ENCODE measurements at places on chromosomes 2 and 18.

- no peak for DNase-seq
Measured at GRCh38 chr18:7669361-7669760, 102.2 kb downstream of the PTPRM start.

DNA sequence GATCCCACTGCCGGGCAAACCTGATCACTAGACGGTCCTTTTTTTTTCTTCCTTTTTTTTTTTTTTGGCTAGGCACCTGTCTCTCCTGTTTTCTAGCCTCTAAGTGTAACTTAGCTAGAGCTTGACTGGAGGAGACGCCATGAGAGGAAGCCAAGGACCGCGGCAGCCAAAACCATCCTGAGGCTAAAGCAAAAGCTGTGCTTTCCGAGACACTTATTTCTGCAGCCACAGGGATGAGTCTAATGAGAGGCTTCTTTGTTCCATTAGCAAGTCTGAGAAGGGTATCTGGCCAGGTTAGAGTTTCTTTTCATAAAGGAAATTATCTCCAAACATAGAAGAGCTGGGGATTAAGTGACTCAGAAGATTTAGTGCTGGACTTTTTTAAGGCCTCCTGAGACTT, 7.3 kb upstream of the CXCR4 start:
- DNase-seq = no peak

DNA sequence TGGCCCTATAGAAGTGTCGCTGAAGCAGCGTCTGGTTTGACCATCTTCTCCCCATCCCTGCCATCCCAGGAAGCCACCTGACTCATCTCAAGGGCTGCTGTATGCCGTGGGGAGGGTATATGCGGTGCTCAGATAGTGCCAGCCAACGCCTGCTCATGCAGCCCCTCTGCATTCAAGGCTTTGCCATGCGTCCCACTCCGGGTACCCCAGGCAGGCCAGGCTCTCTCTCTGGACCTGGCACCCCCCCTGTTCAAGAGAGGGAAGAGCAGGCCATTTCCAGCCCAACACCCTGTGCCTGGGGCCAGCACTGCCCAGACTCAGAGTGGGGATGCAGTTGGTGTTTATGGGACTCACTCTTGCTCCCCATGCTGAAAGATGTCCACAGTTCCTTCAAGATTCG, 130.0 kb downstream of the GLI2 start:
- no peak for DNase-seq

DNA sequence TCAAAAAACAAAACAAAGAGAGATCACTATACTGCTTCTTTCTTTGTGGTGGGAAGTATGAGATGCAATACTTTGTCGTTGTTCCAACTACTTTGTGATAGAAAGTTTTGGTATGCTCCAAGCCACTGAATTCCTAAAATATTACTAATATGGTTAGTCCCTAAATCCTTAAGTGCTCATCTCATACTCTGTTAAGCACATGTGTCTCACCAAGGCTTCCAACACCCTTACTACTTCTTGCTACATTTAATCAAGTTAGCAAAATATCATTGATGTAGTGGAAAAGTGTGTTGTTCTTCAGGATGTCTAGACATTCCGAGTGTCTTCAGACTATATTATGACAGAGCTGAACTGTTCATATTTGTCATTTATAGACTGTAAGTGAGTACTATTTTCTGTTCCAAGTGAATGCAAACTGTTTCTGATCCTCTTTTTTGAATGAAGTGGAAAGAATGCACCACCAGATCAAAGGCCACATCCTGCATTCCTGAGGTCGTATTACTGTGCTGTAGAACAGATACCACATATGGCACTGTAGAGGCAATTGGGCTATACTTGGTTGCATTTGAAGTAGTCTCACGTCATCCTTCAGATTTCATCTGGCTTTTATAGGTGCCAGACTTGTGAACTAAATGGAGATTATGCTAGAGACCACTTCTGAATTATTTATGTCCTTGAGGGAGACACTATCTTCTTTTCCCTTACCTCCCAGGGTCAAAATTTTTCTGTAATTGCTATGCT, 298.4 kb upstream of the ZNF521 start:
- no peak for DNase-seq

GRCh38 chr2:430291-431040, 142.6 kb upstream of the ALKAL2 start:
- DNase-seq = no peak

- no peak for DNase-seq
Measured at GRCh38 chr18:22641958-22642357, 224.2 kb upstream of the CTAGE1 start.

Data from NCI-H1105 (cell line).